Activated effector memory CD4-positive, alpha-beta T cell treated with anti-CD3 and anti-CD28 coated beads, Interleukin-2, amount 50 U/mL, for 16 hours (primary cell): ENCODE measurements at places on chromosomes 16 and 17.

GRCh38 chr16:74829637-74830036, 55.0 kb upstream of the FA2H start:
- DNase-seq, result no peak

DNA sequence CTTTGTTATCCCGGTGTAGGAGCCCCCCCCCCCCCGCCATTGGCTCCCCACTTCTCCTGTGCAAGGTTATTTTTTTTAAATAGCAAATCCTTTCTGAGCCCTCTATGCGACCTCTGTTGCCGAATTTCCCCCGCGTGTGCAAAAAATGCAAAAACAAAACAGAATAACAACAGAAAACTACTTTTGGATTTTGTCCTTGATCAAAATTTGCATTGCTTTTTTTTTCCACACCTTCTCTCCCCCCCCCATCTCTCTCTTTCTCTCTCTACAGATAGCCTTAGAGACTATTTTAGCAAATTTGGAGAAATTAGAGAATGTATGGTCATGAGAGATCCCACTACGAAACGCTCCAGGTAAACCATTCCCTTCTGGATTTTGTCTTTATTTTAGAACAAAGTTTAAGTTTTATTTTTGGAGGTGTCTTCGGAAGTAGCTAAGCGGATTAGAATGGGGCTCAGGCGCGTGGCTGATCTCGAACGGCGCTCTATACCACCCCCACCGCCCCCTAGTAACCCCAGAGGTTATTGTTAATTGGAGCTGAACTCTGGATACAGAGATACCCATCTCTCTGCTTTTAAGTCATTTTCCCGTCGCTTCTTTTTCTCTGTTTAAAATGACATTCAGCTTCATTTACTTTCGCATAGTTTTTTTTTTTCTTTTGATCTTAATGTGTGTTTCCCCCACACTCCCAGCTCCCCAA, 1.0 kb downstream of the MSI2 start:
- peak; percentile 74 for DNase-seq

- peak; percentile 74 for DNase-seq
These were observed 134.8 kb downstream of the HS3ST2 start for GRCh38 chr16:22948603-22949368.

- peak; percentile 90 for DNase-seq
These were observed at the start of gene UBTF for GRCh38 chr17:44219616-44220212. TSS of gene UBTF (minus strand) at chr17:44219675. CDS start at chr17:44218229, 1,446 bp downstream.

DNA sequence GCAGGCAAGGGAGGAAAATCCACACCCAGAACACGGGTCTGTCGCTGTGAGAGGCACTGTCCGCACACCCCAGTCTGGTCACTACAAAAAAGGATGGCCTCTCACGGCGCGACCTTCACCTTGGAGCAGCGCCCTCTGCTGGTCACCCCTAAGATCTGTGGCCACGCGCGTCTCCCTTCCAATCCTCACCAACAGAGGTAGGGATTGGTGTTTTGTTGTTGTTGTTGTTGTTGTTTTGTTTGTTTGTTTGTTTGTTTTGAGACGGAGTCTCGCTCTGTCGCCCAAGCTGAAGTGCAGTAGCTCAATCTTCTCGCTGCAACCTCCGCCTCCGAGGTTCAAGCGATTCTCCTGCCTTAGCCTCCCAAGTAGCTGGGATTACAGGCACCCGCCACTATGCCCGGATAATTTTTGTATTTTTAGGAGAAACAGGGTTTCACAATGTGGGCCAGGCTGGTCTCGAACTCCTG, 15.0 kb upstream of the C17orf58 start:
- DNase-seq, result peak; percentile 89

DNA sequence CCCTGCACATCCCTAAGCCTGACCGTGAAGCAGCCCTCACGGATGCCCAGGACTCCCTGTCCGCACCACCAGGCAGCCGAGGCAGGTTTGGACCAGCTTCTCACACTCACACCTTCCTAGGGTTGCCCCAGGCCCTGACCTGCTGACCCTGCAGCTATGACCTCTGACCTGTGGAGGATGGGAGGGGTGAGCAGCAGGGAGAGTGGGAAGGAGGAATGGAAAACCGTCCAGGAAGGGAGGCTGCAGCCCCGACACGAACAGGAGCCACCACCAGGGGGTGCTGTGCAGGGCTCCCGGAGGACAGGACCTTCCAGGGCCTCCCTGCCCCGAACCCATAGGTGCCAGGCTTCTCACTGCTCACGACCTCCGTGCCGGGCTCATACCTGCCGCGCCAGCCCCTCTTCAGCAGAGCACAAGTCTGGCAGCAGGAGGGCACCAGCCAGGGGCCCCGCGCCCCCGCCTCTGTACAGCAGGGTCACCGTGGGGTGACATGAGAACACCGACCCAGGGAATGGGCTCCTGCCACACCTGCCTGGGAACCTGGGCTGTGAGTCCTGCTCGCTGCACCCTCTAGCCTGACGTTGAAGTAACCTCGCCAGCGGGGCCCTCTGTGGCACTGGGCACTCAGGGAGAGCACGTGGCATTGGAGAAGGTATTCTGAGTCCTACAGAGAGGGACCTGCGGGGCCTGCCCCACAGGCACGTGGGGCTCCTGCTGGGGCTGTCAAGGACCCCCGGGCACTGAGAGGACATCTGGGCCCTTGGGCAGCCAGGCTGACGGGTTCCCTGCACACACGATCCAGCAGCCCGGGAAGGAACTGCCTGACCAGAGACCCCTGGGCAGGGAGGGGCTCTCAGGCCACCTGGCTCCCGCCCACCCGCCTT, 37.6 kb downstream of the CTU2 start:
- peak; percentile 92 for DNase-seq
